Activated CD8-positive, alpha-beta memory T cell treated with anti-CD3 and anti-CD28 coated beads for 4 hours (primary cell): ENCODE measurements at places on chromosomes 4 and X.

DNA sequence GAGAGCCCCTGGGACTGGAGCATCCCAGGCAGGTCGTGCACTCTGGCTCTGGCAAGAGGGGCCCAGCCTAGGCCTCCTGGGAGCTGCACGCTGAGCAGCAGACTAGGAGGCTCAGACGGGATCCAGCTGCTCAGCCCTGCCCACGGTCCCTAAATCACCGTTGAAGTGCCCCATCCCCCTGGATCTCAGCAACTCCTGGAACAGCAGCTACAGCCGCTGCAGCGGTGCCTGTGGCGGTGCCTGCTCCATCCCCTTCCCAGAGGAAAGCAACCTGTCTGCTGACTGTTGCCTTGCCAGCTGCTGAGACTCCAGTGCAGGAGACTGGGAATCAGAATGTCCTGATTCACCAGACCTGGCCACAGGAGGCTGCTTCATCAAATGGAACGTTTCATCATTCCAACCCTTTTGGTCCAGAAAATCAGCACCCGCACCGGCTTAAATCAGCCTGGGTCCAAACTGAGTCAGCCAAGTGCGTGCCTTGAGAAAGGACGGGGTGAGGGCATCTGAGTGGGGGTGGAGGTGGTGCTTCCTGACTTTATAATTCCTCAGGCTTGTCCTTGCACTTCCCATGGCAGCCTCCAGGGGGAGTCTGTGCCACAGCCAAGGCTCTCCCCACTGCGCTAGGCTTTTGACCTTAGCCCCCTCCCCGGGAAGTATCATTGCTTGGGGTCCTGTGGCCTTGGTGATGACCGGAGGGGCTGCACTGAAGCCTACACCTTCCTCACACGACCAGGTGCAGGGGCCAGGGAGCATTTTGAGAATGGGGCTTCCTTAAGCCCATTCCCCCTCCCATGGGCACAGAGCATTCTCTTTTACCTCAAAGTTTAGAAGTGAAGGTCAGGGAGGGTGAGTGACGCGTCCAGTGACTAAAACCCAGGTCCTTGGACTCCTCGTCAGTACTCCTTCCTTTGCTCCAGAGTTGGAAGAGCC lies 6.5 kb downstream of the ZNF185 start:
- DNase-seq: no peak

- peak; percentile 53 for DNase-seq
Observed at GRCh38 chrX:40169193-40170101, 71.7 kb upstream of the BCOR start.

- no peak for DNase-seq
Observed at GRCh38 chrX:47587906-47588735, 5.9 kb downstream of the TIMP1 start.

DNA sequence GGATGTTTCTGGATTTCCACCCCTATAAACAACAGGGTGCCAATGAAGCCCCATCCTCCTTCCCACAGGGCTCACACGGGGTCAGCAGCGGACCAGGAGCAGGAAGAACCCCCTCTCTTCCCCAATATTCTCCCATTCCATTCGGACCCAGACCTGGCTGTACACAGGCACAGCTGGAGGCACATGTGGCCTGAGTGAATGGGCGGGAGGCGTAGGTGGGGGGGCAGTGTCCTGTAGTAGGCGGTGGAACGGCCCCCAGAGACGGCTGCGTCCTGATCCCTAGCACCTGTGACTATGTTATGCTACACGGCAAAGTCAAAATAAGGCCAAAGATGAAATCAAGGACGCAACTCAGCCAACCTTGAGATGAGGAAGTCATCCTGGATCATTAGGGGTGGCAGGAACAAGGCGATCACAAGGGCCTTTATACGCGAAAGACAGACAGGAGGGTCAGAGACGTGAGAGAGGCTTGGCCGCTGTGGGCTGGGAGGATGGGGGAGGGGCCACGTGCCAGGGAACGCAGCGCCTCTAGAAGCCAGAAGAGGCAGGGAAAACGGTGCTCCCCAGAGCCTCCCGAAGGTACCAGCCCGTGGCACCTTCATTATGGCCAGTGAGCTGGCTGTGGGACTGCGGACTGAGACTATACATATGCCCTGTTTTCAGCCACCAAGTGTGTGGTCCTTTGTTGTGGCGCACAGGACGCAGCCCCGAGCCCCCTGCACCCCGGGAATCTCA lies 75.6 kb downstream of the WFS1 start:
- no peak for DNase-seq

DNA sequence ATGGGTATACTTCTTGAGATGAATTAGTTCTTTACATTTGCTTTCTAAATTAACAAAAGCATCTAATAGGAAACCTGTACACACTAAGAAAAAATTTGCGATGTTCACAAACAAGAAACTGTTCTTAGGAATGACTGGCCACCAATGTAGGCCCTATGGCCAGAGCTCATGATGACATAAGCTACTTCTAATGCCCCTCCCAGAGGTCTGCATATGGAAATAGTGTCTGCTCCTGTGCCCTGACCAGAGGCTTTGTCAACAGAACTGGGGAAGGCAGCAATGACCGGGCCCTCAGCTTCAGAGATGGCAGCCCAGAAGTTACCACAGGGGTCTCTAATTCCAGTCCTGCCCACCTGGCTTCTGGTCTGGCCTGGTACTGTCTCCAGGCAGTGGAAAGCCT lies 15.0 kb upstream of the BCLAF3 start:
- no peak for DNase-seq

- DNase-seq: no peak
Observed at GRCh38 chr4:170705907-170706306, 616.2 kb upstream of the AADAT start.

DNA sequence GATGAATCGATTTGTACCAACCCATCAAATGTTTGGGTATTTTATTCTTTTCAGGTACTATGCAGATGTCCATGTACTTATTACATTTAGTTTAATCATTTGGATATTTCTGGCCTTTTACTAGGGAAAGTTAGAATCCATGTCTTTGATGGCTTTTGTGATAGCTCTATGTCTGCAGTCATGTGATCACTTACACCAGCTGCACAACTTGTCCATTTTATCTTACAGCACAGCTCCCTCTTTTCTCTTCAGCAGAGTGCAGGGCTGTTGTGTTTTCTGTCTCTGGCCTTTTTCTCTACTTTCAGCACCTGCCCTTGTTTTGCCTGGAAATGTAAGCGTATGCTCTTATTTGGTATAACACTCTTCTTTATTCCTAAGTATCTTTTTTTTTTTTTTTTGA lies 30.6 kb downstream of the WWC2 start:
- no peak for DNase-seq

GRCh38 chr4:72846280-72847111 lies 223.0 kb downstream of the COX18 start:
- DNase-seq: no peak

DNA sequence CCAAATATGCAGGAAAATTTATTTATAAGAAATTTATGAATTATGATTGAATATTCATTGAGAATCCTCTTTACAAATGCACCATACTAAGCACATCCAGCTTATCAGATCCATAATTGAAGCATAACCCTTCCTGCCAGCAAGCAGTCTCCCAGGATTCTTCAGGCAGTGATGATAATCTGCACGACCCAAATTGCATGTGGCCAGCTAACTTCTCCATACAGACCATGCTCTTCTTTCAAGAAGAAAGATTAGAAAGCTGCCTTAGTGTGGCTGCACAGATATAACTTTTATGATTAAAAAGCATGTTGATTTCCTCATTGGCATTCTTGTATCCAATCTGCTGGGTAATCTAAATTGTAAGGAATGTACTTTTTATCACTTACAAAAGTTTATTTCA lies 3.3 kb upstream of the CBR4 start:
- DNase-seq: no peak
